ENCODE measurements at places on chromosomes 2 and 18.

DNA sequence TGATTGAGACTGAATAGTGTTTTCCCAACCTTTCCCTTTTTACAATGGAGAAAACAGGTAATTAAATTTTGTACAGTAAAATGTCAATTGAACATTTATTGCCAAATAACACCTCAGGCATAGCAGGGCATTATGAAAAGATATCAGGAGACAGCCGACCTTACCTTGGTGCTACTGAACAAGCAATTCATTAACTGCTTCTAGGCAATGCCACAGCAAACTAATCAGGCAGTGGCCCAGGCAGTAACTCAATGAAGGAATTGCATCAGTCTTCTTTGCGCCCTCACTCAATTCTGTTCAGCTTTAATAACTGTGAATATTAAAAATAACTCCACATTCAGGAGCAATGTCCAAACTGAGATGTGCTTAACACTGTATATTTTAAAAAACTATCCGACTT lies 6.1 kb downstream of the PLCL1 start:
- no peak for DNase-seq

DNA sequence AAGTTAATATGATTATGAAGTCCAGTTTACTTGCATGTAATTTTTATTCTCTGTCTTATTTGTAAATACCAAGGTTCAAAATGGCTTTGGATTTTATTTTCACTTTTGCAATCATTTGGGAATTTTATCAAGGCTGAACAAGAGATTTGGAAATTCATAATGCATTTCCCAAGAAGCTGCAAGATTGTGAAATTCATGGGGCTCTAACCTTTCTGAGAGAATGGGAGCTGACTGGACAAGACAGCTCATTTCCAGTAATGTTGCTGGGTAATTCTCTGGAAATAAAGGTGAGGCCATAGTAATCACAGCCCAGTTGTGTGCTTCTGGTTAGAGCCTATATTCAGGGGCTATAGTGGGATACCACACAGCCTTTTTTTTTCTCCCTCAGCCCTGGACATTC lies 21.5 kb upstream of the NABP1 start:
- peak; percentile 34 for DNase-seq

DNA sequence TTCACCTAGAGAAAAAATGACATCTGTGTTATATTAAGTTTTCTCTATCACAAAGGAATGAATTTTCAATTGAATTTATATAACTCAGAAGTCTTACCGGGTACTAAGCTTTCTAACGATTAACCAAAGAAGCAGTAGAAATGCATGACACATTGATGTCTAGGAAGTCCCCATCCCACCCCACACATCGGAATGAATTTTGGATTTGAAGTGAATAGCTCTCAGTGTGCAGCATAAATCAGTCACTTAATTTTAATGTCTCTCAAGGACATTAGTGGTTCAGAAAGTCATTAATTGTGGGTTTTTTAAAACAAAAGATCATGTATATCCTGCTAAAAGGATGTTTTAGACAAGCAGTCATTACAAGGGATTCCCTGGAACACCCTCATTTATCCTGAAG lies 141.4 kb upstream of the PIEZO2 start:
- DNase-seq, result no peak

- no peak for DNase-seq
Measured at GRCh38 chr2:182228073-182228473, 198.8 kb downstream of the PDE1A start.

- DNase-seq, result no peak
Measured at GRCh38 chr2:124315221-124315880, 290.3 kb downstream of the CNTNAP5 start.

- DNase-seq, result peak; percentile 85
Measured at GRCh38 chr18:50847192-50847591, 27.4 kb upstream of the MRO start.

DNA sequence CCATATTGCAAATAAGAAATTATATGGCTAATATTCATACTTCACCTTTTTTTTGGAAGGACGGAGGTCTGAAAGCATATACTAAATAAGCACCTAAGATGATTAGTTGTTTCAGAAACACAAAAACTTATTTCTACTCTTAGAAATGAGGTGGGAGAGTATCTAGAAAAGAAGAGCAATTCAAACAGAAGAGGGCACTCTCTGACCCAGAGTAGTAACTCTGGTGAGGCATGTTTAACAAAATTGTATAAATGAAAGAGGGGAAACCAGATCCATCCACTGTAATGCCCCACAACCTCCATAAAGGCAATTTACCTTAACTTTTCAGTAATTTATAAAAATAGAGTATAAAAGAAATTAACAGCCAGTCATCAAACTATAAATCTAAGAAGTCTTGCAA lies 669.6 kb upstream of the VRK2 start:
- no peak for DNase-seq

Measured in astrocyte (in vitro differentiated cells and primary cell).